ENCODE measurements at places on chromosomes 7 and 10. TPM values are rescaled to one million over a fixed set of nuclear protein-coding genes. Genes with fewer than 3 reads are reported as not detected.

The TRIM50 gene
- total RNA-seq, result not detected

The MARVELD1 gene
- total RNA-seq, result 54.4 TPM

The PCBD1 gene
- total RNA-seq, result 54.9 TPM

The EIF5AL1 gene
- 1.3 TPM for total RNA-seq

The SLC18A3 gene
- not detected for total RNA-seq

The FLNC gene
- total RNA-seq, result 182 TPM

The CYP3A7 gene
- not detected for total RNA-seq

The SEMA3A gene
- 23.2 TPM for total RNA-seq

The NEUROG3 gene
- total RNA-seq, result not detected

The OAT gene
- total RNA-seq, result 134 TPM

The PNLIPRP1 gene
- not detected for total RNA-seq

The LDB3 gene
- not detected for total RNA-seq

The PHTF2 gene
- 24.6 TPM for total RNA-seq

The SDK1 gene
- total RNA-seq, result 0.65 TPM

The CCDC3 gene
- under 0.01 TPM for total RNA-seq

All from vein endothelial cell (primary cell).